ENCODE measurements at places on chromosomes 2 and 18.

DNA sequence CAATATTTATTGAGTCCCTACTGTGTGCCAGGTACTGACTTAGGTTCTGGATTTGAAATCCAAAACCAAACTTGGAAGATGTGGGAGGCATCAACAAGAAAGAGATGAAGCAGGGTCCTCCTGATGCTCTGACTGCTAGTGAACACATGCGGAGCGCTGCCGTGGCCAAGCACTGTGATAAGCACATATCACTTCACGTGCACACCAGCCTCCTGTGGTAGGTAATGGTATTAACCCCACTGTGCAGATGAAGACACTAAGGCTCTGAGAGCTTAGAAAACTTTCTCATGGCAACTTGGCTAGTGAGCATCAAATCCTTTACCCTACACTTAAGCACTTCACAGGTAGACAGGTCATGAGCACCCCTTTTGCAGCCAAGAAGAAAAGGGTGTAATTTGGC lies 216.1 kb downstream of the HAUS1 start:
- DNase-seq, result no peak

GRCh38 chr2:164496881-164497280 lies 124.4 kb downstream of the GRB14 start:
- no peak for DNase-seq

GRCh38 chr2:64145119-64145518 lies 899 bp upstream of the PELI1 start:
- DNase-seq, result no peak

DNA sequence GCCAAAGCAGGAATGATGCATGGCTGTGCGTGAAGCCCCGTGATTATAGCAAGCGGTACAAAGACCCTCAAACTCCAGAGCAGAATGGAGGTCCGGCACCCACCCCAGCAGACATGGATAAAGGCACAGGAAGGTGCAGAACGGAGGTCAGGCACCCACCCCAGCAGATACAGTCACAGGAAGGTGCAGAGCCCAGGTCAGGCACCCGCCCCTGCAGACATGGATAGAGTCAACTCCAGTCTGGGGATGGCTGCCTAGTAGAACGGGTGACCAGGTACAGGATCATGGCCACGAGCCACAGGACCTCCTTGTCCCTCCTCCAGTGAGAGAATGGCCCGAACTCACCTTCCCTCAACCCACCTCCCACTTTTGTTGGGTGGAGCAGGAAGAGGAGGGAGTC lies 318.3 kb upstream of the SALL3 start:
- DNase-seq, result no peak

GRCh38 chr2:25367296-25367695 lies 25.6 kb upstream of the DNMT3A start:
- no peak for DNase-seq

DNA sequence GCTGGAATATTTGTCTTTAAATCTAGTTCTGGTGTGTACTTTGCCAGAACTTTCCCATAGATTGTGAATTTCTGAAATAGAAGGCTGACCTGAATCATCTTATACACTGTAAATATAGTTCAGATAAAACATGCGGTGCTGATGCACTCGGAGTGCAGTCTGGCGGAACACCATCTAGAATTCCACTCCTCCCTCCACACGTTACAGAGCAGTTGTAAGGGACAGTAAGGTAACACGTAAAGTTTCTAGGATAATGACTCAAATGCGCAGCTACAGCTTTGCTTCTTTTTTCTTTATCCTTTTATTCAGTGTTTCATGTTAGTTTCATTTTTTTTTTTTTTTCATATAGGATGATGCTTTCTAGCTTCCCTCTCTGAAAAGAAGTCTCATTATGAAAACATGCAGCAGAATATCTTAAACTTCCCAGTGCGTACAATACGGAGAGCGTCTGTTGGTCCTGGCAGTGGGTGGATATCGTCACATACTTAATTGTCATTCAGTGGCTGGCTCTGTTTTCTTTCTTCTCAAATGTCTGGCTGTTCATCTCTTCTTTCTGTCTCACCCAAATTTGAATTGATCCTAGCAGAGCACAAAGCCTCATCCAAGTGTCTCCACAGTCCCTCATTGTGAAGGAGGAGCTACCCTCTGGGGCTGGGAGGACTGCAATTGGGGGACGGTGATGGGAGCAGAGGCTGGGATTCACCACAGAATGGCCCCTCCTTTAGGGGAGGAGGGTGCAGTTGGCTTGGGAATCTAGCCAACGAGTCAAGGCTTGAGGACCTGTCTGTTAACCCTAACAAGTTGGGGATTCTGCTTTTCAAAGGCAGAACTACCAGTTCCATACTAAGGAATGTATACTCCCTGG lies 138.8 kb downstream of the MYT1L start:
- DNase-seq, result no peak

DNA sequence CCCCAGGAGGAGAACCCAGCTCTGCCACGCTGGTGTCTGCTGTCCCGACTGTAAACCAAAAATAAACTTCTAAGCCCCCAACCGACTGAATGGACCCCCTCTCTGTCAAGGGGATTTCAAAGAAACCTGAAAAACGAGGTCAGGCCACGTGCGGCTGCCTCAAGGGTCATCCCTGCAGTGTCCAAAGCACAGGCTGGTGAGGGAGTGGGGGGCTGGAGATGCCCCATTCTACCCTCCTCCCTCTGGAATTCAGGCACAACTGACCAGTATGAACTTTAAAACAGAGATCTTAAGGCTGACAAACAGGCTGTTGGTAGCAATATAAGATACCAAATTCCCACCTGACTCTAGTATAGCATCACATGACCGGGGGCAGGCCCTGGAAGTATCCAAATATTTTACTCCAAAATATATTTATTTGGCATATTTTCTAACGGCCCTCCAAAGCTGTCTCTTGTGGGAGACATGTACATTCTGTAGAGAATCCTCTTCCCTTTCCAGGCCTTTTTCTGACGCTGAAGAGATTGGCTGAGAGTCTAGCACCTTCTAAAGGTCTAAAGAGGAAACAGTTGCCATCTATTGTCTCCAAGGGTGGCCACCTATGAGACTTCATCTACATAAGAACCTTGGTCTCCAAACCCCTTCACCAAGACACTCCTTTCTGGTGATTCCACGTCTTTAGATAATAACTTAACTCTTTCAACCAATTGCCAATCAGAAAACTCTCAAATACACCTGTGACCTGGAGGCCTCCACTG lies 40.4 kb upstream of the CTDP1 start:
- DNase-seq, result no peak
